Transverse colon (tissue), 4 donors: ENCODE measurements at places on chromosomes 5 and 9. TPM values are rescaled to one million over a fixed set of nuclear protein-coding genes. Genes with fewer than 3 reads are reported as not detected.

DNA sequence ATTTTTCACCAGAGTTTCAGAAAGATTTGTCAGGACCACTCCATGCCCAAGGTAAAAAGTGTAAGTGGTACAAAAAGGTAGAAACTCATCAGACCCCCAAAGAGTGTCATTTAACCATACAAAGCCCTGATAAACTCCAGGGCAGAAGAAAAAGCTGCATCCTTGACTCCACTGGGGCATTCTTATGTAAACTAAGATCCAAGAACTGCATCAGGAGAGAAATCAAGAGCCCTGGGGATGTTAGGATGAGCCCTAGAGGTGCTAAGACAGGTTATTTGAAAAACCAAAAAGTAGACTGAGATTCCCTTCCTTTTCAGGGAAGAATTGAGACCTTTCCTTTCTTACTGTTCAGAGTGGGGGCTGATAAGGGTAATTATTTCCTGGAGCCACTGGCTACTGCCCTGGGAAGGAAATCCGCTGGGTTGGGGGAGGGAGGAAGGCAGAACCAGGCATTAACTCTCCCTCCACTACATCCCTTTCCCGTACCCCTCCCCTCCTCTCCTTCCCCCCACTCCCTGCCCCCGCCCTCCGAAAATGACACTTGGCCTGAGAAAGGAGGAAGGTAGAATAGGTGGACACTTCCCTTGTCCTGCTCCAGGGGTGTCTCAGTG, 54.7 kb downstream of the FXN start:
- no peak for DNase-seq

Gene C9
- not detected for total RNA-seq

- DNase-seq = no peak
Measured at GRCh38 chr9:13860019-13860418, 453.9 kb downstream of the NFIB start.

GRCh38 chr9:131481441-131482342, 21.0 kb upstream of the POMT1 start:
- no peak for DNase-seq

Gene OTP
- not detected for total RNA-seq

Gene GPR21
- total RNA-seq = not detected

DNA sequence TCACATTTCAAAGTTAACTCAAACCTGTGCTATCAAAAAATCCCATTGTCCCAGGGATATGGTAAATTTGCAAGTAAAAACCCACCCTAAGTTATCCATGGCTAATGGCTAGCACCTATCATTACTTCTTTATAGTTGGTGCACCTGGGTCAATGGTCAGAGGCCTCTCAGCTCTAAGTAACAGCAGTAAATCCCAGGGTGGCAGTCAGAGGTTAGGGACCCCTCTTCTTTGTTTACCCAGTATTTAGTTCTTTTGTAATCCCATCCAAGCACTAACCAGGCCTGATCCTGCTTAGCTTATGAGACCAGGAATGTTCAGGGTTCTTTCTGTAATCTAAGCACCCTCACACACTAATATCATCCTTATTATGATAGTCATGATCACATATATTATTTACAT, 52.1 kb upstream of the WWC1 start:
- no peak for DNase-seq

Gene IRX2
- not detected for total RNA-seq

Gene TSSK1B
- total RNA-seq = not detected

DNA sequence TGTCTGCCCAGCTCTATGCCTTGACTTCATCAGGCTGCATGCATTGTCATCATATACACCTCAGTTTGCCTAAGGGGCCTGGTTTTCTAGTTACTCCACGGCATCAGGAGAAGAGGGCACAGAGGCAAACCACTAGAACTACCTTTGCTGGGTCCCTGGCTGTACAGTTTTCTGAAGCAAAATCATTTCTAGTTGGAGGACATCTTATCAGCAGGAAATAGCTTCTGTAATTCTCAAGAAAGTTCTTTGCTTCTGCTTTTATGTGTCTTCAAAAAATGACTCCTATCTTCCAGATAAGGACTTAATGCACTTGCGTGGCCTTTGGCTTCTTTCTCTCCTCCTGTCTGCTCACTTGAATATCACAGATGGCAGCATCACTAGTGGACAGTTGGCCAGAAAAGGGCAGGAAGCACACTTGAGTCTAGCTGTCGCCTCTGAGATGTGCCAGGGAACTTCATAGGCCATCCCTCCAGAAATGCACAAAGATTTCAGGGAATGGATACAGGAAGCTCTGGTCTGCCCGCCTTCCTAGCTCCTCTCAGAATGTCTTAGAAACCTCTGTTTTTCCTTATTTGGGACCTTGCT, 22.4 kb upstream of the LTC4S start:
- DNase-seq = no peak

DNA sequence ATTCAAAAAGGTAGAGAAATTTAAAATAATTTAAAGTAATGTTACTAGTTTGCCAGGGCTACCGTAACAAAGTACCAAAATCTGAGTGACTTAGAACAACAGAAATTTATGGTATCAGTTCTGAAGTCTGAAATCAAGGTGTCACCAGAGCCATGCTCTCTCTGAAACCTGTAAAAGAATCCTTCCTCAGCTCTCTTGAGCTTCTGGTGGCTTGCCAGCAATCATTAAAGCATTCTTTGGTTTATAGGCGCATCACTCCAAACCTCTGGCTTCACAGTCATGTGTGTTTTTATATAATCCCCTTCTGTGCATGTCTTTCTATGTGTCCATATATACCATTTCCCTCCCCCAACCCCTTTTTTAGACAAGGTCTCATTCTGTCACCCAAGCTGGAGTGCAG, 220.3 kb downstream of the COX7C start:
- DNase-seq = no peak

GRCh38 chr5:151156507-151157420, 815 bp downstream of the ANXA6 start:
- DNase-seq = no peak

DNA sequence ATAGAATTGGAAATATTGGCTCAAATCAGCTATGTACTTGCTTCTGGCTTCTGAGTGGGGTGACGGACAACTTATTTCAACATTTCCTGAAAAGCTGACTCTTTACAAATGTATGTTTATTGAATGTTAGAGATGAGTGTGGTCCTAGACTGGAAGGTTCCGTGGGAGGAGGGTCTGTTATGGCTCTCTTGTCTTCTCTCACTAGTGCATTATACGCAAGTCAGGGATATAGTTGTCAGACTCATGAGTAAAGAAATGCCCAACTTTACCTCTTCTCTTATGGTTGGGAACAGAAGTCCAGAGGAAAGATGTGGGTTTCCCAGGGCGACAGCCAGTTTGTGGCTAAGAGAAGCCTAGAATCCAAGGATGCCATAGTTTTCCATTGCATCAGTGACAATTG, 839.3 kb upstream of the WWC1 start:
- DNase-seq = no peak

- DNase-seq = no peak
Measured at GRCh38 chr5:175694371-175695160, 36.7 kb downstream of the HRH2 start.

- no peak for DNase-seq
Measured at GRCh38 chr9:350384-350783, 135.7 kb downstream of the DOCK8 start.
